Astrocyte of the hippocampus (primary cell): ENCODE measurements at places on chromosomes 12 and 14.

DNA sequence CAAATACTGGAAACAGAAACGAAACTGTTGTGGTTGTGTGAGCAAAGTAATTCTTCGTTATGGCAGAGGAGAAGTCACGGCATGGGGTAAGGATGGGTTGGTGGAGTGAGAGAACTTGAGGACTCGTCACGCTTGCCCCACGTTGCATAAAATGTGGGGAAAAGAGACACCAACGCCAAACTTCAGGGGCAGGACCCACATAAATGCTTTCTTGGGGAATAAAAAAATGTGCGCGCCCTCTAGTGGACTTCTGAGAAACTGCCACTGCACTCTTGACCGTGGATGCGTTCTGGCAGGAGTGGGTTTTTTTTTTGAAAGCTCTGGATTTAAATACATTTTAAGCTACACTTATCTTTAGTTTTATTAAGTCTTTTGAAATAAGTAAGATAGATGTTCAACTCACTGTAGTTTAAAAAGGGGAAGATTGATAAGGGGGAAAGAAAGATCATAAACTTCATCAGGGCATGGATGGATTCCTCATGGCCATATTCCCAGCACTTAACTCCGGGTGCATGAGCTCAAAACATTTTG, 4.1 kb upstream of the IGF1 start:
- DNase-seq: peak; percentile 71

DNA sequence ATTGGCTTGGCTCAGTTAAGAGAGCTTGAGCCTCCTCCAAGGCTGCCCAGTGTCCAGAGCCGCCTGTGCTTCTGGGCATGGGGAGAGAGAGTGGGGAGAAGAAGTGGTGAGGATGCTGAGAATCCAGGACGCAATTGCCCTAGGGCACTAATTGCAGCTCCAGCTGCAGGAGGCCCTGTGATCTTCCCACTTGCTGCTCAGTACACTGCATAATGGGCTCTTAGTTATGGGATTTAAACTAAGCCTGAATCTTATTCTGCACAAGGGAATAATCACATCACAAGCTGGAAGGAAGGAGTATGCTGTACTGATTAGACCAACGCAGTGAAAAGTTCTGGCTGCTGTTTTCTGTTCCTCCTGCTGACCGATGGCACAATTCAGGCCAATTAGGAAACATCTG, 101.0 kb upstream of the PRMT8 start:
- no peak for DNase-seq

DNA sequence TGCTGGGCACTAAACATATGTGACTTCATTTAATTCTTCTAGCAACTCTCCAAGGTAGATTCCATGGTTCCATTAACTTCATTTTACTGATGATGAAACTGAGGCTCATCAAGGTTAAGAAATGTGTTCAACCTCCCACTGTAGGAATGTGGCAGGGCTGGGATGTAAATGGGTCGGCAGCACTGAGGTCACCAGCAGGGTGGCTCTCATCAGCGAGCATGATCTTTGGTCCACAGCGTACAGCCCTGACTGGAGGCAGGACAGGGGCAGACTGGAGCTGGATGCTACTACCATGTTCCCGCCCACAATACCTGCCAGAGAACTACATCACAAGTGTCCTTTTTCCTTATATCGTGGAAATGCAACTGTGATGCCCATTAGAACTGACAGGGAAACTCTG, 4.6 kb downstream of the APPL2 start:
- DNase-seq: no peak

DNA sequence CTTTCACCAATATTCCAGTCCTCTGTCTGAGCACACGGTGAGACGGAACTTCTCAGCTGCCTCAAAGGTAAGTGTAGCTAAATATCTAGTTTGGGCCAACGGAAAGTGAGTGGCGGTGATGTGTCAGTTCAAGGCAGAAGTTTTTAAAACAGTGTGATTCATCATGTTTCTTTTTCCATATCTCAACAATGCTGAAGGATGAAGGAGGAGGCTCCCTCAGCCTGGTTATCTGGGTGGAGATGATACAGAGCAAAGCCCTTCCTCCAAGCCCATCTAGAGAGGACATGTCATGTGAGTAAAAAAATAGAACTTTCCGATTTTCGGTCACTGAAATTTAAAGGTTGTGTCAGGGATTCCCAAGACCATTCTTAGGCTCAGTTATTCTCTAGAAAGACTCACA, 13.1 kb upstream of the ANP32D start:
- no peak for DNase-seq

- DNase-seq: peak; percentile 35
Measured at GRCh38 chr12:118237908-118238307, 102.0 kb downstream of the PEBP1 start.

GRCh38 chr12:124248941-124249825, 45.7 kb upstream of the RFLNA start:
- peak; percentile 45 for DNase-seq

DNA sequence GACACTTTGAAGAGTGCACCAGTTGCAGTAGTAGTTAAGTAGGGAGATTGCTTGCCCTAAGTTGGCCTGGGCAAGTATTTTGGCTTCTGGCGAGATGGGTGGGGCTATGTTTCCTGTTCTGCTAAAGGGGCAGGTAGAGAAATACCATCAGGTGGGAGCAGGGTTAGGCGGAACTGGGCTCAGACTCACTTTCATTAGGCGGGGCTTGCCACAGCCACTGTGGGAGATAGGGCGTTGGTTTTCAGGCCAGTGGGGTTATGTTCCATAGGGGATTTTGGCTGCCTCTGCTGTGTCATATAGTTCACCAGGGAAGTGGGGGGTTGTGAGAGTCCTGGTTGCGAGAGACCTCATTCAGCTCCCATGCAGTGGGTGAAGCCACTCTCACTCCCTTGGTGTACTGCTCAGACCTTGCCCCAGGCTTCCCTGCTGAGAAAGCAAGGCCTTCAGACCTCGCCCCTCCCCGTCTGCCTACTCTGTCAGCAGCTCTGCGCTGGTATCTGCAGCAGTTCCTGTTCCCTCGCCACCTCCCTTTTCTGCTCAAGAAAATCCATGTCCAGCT, 43.3 kb downstream of the AEBP2 start:
- DNase-seq: no peak

DNA sequence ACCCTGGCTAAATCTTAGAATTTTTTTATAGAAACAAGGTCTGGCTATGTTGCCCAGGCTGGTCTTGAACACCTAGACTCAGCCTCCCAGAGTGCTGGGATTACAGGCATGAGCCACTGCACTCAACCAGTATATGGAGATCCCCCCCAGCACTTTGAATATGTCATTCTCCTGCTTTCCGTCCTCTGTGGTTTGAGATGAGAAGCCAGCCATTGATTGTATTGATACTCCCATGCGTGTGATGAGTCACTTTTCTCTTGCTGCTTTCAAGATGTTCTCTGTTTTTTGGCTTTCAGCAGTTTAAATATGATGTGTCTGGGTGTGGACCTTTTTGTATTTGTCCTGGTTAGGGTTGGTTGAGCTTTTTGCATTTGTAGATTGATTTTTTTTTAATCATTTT, 75.2 kb upstream of the DNM1L start:
- DNase-seq: peak; percentile 24

GRCh38 chr12:91171476-91171875, 11.1 kb downstream of the DCN start:
- no peak for DNase-seq

DNA sequence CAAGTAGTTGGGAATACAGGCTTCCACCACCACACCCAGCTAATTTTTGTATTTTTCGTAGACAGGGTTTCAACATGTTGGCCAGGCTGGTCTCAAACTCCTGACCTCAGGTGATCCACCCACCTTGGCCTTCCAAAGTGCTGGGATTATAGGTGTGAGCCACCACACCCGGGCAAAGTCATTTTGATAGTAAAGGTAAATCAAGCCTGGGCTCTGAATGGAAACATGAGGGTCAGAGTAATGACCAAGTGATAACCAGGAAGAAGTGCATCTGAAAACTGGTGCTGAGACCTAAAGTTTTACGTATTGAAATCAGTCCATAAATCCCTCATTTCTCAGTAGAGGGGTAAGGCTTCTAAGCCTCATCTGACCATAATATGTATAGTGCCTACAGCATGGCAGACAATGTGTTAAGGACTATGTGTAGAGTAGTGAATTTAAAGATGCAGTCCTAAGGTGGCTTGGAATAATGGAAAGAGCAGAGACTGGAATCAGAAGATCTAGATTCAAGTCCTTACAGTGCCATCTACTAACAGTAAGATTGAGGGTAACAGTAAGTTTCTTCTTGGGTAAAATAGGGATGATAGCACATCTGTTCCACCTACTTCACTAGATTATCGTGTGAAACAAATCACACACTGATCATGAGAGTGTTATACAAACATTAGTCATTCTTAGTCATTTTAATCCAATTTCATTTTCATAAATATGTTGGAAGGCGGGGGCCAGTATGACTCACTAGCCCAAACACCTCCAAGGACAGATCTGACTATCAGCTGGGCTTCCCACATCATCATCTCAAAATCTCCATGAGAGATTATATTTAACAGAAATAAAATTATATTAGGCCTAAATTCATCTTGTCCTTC, 11.2 kb downstream of the MAP4K5 start:
- DNase-seq: peak; percentile 53

DNA sequence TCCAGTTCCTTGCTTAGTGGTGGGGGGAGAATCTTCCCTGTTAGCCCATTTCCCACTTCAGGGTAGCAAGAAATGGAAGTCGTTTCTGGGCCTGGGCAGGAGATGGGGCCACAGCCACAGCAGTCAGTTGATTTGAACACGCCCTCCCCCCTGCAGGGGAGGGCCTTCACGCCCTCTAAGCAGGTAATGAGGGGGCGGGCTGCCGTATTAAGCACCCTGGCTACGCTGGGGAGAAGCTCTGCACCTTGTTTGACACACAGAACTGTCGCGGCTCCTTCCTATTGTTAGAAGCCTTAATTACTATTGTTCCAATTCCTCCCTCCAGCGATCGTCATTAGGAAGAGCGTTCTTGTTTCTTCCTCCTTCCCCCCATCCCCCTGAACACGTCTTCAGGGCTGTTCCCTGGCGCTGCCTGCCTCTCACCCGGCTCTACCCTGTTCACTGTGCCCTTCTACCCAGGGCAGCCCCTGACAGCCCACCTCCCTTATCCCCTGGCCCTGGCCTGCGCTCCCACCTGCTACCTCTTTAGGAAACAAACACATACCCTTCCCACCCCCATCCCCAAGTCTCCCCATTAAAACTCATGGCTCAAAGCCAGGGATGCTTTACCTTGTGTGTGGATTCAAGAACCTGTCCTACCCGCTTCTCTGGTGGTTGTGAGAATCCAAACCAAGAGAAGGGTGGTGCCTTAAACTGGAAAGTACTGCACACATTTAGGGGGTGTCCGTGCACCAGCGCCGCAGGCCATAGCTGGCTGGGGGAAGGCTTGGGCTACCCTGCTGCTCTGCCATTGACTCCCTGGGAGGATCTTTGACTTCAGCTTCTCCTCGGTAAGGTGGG, 137.6 kb downstream of the TSPAN9 start:
- DNase-seq: no peak

GRCh38 chr12:70351076-70351475, 15.0 kb upstream of the KCNMB4 start:
- DNase-seq: no peak

GRCh38 chr14:92665661-92666110, 82.7 kb downstream of the LGMN start:
- DNase-seq: no peak

GRCh38 chr12:100545092-100545491, 28.4 kb upstream of the GAS2L3 start:
- DNase-seq: peak; percentile 19

DNA sequence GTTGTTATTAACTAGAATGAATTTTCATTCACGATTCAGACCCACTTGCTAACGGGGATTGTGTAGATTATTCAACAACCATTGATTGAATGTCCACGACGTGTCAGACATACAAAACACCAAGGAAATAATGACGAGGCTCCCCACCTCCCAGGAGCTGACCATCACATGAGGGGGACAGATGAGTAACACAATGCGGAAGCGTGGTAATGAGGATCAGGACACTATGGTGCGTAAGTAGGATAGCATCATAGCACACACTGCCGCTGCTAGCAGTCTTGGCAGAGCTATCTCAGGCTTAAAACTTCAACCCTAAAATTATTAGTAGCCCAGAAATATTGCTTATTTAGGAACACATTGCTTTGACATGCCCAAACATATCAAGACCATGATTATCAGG, 265.8 kb downstream of the EGLN3 start:
- DNase-seq: no peak

GRCh38 chr12:3086729-3087323, 9.6 kb downstream of the TSPAN9 start:
- no peak for DNase-seq

- no peak for DNase-seq
Measured at GRCh38 chr12:93798279-93799151, 121.3 kb downstream of the CRADD start.

DNA sequence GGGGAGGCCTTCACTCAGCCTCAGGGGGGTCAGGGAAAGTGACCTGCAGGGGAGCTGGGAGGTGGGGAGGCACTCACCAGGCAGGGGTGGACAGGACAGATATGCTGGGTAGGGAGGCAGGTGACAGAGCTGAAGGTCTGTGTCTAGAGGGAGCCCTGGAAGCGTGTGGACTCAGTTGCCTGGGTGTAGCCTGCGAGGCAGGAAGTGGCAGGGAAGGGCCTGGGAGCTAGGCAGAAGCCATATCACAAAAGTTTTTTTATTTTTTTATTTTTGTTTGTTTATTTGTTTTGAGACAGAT, 39.3 kb downstream of the ARL6IP4 start:
- DNase-seq: no peak

GRCh38 chr14:86084097-86084496, 554.2 kb downstream of the FLRT2 start:
- DNase-seq: no peak

GRCh38 chr12:12392413-12392812, 35.5 kb downstream of the BORCS5 start:
- DNase-seq: no peak

- peak; percentile 49 for DNase-seq
Measured at GRCh38 chr14:94313991-94314655, 9.0 kb downstream of the SERPINA6 start.

- DNase-seq: peak; percentile 49
Measured at GRCh38 chr14:54209511-54210250, 187.1 kb upstream of the CDKN3 start.

- no peak for DNase-seq
Measured at GRCh38 chr14:30614155-30614554, 8.0 kb upstream of the SCFD1 start.

DNA sequence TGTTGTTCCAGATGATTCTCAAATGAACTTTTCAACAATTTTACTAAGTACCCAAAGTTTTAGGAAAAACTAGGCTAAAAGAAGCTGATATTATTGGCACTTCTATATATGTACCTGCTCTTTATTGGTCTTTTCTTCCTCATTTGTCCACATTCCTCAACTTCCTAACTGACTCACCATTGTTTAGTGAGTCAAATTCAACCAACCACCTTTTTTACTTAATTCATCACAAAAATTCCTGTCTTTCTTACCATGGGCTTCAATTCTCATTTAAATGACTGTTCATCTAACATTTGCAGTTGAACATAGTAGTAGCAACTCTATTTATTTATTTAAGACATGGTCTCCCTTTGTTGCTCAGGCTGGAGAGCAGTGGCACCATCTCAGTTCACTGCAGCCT, 47.6 kb upstream of the SLC2A13 start:
- no peak for DNase-seq

DNA sequence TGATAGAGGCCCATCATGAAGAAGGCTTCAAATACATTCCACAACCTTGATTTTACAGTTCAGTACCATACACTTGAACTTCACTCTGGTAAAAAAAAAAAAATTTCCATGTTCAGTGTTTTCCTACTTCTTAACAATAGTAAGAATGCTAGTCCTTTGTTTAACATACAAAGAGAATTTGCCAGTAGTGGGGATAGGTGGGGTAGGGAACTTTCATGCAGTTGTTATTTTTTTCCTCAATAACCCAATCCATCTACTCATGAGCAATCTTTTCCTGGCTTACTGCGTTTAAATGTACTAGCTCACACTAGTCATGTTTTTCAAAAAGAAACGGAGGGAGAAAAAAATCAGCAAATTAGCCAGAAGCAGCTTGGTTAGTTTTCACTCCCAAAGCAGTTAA, 206.1 kb downstream of the PRKD1 start:
- DNase-seq: no peak
